ENCODE measurements at places on chromosomes 5 and 9.

- DNase-seq = no peak
Measured at GRCh38 chr5:6525910-6526309, 77.3 kb downstream of the UBE2QL1 start.

DNA sequence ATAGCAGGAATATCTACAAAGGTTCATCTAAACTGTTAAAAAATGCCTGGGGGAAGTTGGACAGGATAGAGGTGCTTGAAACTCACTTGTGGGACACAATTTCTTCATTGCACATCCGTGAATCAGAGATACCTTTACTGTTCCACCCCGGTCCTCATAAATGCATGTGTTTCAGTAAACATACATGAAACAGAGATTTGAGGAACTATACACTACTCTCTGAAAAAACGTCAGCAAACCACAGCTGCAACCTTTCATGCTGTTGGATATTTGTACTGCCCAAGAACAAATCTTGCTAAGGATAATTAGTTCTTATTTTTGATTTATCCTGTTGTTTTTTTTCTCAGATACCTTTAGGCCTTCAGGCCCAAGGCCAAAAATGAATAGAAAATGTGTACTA, 337.3 kb downstream of the KDM4C start:
- no peak for DNase-seq

DNA sequence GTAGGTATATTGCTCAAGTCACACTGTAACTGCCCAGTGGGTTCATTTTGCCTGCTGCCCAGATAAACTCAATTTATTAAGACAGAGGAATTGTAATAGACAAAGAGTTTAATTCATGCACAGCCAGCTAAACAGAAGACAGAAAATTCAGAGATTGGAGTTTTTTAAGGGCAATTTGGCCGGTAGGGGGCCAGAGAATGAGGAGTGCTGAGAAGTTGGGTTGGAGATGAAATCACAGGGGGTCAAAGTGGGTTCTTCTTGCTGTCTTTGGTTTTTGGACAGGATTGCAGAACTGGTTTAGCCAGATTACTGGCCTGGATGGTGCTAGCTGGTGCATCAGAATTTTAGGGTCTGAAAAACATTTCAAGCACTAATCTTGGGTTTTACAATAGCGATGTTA, 20.7 kb upstream of the IL33 start:
- no peak for DNase-seq

- no peak for DNase-seq
Measured at GRCh38 chr5:177496070-177496726, 1.2 kb downstream of the PDLIM7 start.

- no peak for DNase-seq
Measured at GRCh38 chr5:134103397-134103796, 11.1 kb upstream of the TCF7 start.

GRCh38 chr9:115262952-115263351, 145.0 kb upstream of the TNC start:
- no peak for DNase-seq

- DNase-seq = no peak
Measured at GRCh38 chr9:69034071-69034470, 1.5 kb upstream of the FXN start.

- no peak for DNase-seq
Measured at GRCh38 chr5:38453506-38453905, 102.9 kb downstream of the LIFR start.

GRCh38 chr9:134670042-134670525, 28.5 kb downstream of the COL5A1 start:
- no peak for DNase-seq

DNA sequence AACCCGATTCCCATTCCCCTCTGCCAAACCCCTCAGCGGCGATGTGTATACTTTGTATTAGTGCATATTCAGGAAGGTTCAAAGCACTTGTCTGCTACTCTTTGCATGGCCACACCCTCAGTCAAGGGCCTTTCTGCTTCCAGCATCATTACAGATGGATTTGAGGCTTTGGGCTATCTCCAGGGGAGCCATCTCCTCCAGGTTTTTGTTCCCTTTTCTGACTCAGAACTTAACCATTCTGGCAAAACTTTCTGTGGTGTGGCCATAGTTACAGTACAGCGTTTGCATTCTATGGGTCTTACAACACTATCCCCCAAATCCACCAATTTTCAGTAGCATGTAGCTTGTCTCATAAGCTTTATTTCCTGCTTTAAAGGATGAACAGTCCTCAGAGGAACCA, 36.0 kb upstream of the SVEP1 start:
- DNase-seq = no peak

DNA sequence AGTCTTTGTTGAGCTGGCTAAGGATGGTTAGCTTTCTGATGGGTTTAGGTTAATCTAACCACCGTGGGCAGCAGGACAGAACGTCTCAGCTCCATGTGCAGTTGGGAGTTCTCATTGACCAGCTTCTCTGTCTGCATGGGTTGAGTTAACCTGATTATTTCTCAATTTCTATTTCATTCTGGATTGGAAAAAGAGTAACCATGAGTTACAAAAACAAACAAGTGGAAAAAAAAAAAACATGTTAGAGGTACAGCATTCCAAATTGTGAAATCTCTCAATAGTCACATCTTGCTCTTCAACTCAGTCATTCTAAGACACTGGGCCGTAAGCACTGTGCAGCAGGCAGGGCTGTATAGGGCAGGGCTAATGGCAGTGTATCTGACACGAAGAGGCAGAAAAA, 343.7 kb upstream of the KLF4 start:
- no peak for DNase-seq

GRCh38 chr5:6405591-6405990, 27.2 kb upstream of the MED10 start:
- DNase-seq = no peak

DNA sequence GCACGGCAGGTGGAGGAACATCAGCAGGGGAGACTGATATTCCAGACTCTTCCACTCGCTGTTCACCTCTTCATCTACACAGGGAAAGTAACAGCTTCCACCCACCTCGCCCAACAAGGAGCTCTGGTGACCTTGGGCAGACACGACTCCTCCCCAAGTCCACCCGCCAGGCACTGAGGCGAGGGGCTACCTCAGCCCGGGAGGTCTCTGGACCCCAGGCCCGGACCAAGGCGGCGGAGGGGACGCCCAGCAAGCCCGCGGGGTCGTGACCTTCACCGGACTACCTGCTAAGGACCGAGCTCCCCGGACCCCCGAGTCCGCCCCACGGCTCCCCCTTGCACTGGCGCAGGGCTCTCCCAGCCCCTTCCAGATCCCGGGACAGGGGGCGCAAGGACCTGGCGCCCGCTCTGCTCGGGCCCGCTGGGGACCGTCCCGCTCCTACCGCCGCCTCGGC, 70.2 kb upstream of the LPCAT1 start:
- DNase-seq = no peak

DNA sequence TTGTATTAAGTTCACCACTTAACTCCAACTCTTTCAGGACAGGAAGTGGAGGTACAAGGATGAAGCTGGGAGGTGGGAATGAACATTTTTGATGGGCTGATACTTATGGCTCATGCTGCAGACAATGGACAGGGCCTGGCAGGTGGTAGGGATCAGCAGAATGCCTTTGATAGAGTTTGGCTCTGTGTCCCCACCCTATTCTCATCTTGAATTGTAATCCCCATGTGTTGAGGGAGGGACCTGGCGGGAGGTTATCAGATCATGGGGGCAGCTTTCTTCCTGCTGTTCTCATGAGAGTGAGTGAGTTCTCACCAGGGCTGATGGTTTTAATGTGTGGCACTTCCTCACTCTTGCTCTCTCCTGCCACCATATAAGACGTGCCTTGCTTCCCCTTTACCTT, 87.3 kb upstream of the PRLR start:
- no peak for DNase-seq

- no peak for DNase-seq
Measured at GRCh38 chr9:124264823-124265233, 7.1 kb downstream of the NEK6 start.

DNA sequence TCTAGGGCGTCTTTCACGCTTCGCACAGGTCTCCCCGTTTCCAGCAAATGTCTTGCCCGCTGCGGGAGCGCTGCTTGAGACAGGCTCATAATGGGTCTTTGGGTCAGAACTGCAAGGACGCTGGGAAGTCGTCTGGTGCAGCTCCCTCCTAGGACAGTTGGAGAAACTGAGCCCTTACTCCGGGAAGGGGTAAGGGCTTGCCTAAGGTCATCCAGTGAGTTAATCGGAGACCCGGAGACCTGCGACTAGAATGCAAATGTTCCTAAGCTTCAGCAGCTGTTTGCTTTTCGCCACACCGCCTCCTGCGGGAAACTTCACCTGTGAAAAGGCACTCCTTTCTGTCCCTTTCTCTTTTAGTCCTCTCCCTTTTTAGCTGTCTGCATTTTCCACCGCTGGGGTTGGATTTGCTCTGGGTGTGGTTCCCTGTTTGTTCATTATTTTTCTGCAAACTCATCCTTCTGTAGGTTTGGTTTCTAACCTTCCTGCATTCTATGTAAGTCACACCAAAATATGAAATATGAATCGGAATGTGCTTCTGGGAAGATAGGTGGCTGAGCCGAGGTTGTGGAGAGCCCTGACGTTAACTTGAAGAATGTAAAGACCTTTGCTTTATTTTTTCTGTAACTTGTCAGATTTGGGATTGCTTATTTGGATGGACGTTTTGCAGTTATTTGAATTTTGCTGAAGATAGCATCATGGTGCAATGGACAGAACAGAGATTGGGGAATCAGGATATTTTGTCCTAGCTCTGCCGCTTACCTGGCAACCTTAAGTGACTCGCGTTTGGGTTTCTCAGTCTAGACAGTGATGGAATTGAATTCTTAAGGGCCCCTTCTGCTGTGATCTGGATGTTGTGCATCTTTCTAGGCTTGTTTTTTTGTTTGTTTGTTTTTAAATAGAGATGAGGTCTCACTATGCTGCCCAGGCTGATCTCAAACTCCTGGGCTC, 909 bp downstream of the SLC36A1 start:
- DNase-seq = no peak

GRCh38 chr9:126957687-126958053, 43.1 kb downstream of the RALGPS1 start:
- DNase-seq = no peak

- no peak for DNase-seq
Measured at GRCh38 chr5:66363097-66363496, 219.0 kb downstream of the SREK1 start.

DNA sequence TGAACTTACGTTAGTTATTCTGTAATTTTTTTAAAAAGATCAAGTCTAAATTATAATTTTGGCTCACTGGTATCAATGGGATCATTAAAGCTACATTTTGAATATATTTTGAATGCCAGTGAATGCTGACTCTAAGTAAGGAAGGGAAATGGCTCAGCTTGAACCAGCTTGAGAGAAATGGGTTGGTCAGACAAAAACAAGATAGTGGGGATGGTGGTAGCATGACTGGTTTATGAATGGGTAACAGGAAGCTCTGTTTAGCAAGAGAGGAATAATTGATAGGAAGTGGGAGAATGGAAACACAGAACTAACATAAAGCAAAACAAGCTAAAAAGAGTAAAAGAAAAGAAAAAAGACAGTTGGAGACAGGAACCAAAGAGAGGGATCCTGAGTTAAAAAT, 220.2 kb downstream of the ADAMTS6 start:
- DNase-seq = no peak

- DNase-seq = no peak
Measured at GRCh38 chr5:151151793-151152192, 5.8 kb downstream of the ANXA6 start.

DNA sequence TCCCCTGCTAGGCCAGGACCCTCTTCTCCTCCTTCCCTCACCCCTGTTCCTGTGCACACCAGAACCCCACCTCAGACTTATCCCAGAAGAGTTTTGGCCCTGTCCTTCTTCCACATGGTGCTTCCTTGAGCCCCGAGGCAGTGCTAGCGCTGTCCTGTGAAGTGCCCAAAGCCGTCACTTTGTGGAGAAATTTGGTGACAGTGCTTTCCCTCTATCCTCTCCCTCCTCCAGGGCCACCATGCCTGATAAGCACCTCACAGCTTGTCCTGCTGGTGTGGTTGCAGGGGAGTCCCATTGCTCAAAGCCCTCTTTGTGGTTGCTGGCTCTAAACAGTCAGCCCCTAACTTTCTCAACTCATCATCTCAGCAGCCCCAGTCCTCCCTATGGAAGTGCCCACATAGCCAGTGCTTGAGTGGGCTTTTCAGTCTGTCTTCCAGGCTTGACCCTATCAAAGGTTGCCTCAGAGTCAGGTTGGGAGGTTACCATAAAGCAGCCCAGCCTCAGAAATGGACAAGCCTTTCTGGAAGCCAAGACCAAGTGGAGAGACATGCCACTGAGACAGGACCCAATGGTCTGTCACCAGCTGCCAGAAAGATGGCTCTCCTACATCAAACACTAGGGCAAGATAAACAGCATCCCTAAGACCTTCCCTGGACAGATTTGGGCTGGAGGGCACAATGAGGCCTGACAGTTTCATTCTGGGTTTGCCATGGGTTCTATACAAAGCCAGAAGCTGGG, 18.0 kb downstream of the IGIP start:
- no peak for DNase-seq

GRCh38 chr9:122248448-122248865, 16.2 kb downstream of the RBM18 start:
- no peak for DNase-seq

- no peak for DNase-seq
Measured at GRCh38 chr9:20490246-20490834, 132.0 kb downstream of the MLLT3 start.

- no peak for DNase-seq
Measured at GRCh38 chr5:54403885-54404416, 51.5 kb upstream of the HSPB3 start.

DNA sequence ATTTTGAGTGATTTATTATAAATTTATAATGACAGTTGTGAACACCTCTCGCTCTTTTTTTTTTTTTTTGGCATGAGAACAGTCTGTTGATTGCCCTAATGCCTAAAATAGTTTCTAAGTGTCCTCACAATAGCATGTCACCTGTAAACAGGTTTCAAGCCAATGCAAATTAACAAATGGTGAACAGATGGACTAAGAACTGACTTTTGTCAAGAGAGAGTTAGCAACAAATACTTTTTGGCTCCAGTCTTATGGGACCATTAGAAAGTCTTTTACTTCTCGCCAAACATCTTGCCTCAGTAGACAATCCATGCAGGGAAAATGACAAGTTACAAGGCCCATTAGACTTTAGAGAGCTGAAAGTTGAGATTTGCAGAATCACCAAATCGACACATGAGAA, 67.8 kb downstream of the MED27 start:
- no peak for DNase-seq

DNA sequence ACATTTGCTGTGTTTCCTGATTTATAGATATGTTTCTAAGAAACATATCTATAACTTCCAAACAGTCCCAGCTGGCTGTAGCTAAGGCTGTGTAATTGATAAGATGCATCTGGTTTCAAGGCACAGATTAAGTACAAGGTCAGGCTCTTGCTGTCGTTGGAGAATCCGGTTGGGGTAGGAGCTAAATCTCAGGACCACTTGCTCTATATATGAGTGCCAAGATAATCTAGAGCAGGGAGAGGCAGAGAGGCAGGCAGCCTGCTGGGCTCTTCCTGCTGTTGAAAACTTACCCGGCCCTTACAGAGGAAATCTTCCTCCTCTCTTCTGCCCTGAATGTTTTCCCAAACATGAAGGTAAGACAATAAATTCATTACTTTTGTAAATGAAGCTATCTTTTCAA, at the start of gene C7:
TSS of gene C7 (plus strand) at position 234 of the 400 bp plus-strand sequence. CDS start at position 348, 114 bp downstream.
- DNase-seq = no peak

- DNase-seq = no peak
Measured at GRCh38 chr9:70954126-70954525, 167.3 kb downstream of the TRPM3 start.

GRCh38 chr5:58087123-58087522, 372.8 kb downstream of the PLK2 start:
- DNase-seq = no peak

All from activated CD4-positive, CD25-positive, alpha-beta regulatory T cell (primary cell).